NCI-H1930 (cell line): ENCODE measurements at places on chromosomes 11 and 22.

GRCh38 chr11:134266841-134267251 is 9.3 kb upstream of the GLB1L3 start:
- no peak for DNase-seq

GRCh38 chr11:46248289-46249102 is 29.0 kb upstream of the CREB3L1 start:
- DNase-seq: no peak

DNA sequence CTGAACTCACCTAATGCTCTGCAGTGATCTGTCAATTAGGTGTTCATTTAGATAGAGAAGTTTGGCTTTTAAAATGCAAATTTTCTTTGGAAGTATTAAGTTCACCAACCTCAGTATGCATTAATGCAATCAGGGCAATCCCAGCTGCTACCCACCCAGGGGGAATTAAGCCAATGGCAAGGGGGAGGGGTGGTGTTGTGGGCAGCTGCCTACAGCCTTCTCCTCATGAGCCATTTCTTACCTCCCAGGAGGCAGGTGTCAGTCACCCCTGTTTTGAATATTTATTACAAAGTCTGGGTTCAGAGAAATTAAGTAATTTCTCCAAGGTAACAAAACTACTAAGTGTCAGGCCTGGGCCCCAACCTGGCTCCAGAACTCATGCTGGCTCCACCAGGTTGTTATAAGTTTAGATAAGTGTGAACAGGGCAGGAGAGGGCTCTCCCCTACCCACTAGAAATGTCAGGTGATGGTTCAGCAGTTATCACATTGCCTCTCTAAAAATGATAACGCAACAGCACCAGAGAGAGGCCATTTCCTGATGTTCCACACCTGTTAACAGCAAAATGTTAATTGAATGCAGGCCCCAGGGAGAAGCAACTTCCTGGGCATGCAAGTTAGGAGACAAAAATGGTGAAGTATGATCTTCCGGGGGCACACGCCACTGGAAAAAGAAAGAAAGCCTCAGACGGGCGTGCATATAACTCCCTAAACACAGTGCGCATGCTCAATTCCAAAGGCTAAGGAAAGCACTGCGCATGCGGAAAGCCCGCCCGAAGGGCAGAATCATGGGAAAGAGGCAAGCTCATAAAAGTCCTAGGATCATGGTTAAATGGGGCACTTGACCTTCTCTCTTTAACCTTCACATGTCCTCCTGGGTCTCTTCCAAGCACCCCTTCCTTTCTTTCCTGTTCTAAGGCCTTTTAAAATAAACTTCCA is 35.4 kb upstream of the GNAZ start:
- no peak for DNase-seq

GRCh38 chr11:70799386-70799785 is 401.1 kb downstream of the CTTN start:
- no peak for DNase-seq

- DNase-seq: no peak
These were observed 75.6 kb downstream of the TP53I11 start for GRCh38 chr11:44875037-44875436.

- DNase-seq: no peak
These were observed 177.7 kb downstream of the SNX19 start for GRCh38 chr11:130738611-130739010.

- DNase-seq: no peak
These were observed 8.8 kb downstream of the GGA1 start for GRCh38 chr22:37617431-37617830.

GRCh38 chr22:42511401-42511891 is 8.2 kb downstream of the RRP7A start:
- DNase-seq: no peak

GRCh38 chr11:69416143-69416515 is 65.3 kb upstream of the LINC01488 start:
- no peak for DNase-seq

- no peak for DNase-seq
These were observed 2.7 kb downstream of the NLRP6 start for GRCh38 chr11:280706-281485.

DNA sequence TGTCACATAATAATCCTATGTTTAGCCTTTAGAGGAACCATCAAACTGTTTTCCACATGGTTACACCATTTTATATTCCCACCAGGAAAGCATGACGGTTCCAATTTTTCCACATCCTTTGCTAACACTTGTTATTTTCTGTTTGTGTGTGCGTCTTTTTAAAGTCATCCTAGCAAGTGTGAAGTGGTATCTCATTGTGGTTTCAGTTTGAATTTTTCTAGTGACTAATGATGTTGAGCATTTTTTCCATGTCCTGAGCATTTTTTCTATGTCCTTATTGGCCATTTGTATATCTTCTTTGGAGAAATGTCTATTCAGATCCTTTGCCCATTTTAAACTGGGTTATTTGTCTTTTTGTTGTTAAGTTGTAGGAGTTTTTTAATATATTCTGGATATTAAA is 53.7 kb upstream of the DEPDC7 start:
- no peak for DNase-seq

DNA sequence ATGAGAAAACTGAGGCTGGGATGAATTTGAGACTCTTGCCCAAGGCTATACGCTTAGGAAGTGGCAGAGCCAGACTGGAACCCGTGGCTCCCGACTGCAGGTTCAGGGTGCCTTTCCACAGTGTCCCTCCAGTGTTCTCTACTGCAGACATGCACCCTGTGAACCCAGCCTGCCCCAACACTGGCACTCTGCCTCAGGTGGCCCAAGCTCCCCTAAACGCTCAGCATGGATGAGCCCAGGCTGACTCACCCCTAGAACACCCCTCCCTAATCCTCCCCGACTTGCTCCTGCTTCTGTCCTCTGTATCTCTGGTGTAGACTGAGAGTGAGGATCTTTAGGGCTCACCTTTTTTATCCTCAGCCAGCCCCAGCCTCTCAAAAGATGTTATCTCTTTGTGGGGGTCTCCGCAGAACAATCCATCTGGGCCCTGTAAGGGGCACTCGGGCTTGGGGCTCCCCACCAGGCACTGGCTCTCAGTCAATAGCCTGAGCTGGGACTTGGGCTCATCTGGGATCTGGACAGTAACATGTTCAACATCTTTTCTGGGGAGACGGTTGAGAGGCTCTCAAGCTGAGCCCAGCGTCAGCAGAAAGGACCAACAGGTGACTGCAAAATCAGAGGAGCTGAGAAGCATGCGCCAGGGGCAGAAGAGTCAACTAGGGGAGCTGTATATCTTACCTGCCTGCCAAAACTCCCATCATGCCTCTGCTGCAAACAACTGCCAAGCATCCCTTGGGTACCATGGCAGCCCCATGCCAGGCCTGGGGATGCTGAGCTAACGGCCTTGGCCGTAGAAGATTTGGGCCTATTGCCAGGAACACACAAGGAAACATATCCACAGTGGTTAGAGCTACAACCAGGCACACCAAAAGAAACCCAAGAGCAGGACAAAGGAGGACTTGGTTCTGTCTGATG is 176.2 kb downstream of the BUD13 start:
- no peak for DNase-seq
